Activated CD4-positive, CD25-positive, alpha-beta regulatory T cell treated with anti-CD3 and anti-CD28 coated beads, Interleukin-2, amount 50 U/mL, for 72 hours (primary cell): ENCODE measurements at places on chromosomes 4 and X.

DNA sequence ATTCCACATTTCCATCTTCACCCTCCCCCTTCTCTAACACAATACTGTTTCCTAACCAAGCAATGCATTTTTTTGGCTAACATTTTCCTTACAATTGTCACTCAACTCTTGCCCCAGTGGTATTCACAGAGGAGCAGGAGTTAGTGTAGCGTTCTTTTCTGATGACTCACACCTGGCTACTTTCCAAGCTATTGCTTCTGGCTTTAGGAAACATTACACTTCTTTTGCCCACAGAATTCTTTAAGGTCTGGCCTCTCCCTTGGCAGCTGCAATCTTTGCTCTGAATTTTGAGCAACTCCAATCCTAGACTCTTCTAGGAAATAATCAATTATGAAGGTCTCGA, 27.5 kb upstream of the PDGFC start:
- no peak for DNase-seq

DNA sequence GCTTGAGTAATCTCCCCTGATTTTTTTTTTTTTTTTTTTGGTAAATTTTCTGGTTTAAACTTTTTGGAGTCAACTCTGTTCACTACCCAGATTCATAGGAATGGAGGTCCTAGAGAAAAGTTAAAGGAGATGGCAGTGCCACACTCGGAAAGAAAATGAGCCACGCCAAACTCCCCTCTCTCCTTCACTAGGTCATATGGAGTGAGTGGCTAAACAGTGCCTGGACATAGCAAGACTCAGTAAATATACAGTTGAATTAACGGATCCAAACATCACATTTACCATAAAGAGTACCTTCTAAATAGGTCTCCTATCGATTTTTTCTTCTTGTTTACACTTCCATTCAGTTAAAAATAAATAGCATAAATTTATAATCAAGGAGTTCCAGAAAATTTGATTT, 13.6 kb upstream of the AMTN start:
- DNase-seq = no peak

DNA sequence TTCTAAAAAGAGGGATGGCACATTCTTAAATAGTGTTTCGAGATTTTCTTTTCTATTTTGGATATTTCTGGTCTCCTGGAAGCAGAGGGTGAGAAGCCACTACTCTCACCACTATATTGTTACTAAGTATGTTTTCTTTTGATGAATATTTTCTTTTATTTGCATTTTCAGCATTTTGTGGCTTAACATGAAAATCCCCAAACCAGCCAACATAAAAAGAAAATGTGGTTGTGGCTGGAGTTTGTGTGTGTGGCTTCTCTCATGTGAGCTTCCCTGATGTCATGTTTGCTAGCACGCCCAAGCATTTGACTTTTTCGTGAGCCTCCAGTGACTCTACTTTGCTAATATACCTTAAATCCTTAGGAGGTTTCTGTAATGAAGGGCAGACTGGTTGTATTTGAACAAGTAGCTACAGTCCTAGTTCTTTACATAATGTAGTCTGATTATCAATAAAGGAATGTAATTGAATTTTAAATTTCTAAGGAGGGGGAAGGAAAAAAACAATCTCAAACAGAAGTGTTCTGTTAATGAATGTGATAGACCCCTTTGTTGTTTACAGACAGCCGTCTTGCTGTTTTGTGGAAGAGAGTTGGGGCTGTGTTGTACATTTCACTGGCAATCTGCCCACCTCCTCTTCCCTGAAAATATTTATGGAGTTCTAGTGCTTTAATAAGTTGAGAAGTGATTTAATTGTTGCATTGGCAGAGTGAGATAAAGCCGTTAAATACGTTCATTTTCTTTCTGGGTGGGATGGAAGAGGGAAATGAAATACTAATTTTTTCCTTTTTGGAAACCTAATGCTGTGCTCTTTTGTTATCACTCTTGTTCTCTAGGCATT, 114.6 kb downstream of the ARHGAP10 start:
- DNase-seq = no peak

DNA sequence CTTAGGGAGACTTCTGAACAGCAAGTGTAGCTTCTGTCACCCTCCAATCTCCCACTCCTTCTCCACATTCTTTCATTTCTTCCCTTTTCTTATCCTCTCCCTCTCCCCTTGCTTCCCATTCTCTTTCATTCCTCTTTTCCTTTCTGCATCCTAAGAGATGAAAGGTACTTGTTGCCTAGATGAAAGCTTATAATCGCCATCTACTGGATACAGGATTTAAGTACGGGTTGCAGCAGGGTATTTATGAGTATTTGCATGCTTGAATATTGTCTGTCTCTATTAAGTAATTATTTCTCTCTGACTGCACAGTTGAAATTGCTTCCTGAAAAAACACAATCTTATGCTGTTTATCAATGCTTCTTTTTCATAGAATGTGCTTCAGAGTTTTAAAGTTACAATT, 174.0 kb upstream of the TENT5D start:
- DNase-seq = no peak

- DNase-seq = no peak
Observed at GRCh38 chrX:123330229-123330942, 146.3 kb downstream of the GRIA3 start.

DNA sequence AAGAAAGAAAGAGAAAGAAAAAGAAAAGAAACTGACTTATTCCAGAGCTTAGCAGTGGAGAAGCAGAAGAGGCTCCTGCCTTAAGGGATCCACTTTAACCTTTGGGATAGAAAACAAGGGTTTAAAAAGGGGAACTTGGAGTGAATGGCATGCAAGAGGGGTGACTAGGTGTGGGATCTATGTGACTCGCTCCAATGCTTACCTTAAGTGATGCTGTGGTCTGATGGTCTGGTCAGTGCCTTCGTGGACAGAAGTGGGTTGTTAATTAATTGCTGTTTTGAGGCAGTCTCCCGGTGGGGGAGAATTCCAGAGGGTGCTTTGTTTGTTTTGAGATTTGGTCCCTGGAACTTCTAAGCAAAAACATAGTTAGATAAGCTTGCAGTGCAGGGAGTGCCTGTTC, 21.1 kb upstream of the RHOXF1 start:
- DNase-seq = no peak

DNA sequence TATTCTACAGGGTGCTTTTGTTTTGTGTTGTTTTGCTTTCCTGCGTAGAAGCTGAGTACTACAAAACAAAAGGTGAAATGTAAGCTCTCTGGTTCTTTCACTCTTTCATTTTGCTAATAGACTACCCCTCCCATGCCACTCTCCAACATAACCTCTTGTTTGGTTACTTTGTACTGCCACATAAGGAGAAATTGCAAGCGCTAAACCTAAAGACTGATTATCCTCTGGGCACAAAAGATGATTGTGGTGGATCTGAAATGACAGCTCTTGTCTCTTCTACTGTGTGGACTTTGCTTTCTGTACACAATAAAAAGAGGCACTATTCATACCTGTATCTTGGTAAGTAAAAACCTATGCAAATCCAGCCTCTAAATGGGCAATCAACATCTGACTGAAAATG, 5.3 kb downstream of the MBNL3 start:
- DNase-seq = no peak

- no peak for DNase-seq
Observed at GRCh38 chr4:152352622-152353116, 183.2 kb downstream of the FBXW7 start.

DNA sequence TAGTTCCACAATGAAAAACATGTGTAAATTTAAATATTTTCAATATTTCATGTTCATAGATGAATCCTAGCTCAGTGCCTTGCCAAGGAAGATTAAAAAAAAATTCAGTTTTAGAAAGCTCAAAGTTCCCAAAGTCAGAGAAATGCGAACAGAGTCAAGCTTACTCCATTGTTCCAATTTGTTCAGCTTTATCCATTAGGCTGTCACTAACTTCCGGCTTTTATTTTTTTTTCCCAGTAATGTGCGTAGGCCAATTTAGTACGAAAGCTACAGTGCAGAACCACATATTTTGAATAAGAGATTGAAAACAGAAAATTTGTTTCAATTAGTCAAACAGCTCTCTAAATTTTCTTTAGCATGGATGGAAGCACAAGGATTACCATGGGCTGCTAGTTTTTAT, 23.1 kb upstream of the KLHL2 start:
- no peak for DNase-seq

DNA sequence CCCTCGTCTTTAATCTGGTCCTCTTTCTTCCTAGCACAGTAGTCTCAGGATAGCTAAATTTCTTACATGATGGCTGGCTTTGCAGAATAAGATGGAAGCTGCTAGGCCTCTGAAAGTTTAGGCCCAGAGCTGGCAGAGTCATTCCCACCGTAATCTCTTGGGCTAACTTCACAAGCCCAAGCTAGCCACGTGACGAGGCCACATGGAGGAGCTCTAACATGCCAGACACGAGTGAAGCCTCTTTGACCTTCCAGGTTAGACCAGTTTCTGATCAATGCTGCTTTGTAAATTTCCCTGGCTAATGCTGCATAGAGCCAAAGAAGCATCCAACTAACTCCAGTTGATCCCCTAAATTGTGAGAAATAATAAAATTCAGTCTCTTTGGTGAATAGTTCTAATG, 9.5 kb upstream of the CENPE start:
- DNase-seq = no peak

DNA sequence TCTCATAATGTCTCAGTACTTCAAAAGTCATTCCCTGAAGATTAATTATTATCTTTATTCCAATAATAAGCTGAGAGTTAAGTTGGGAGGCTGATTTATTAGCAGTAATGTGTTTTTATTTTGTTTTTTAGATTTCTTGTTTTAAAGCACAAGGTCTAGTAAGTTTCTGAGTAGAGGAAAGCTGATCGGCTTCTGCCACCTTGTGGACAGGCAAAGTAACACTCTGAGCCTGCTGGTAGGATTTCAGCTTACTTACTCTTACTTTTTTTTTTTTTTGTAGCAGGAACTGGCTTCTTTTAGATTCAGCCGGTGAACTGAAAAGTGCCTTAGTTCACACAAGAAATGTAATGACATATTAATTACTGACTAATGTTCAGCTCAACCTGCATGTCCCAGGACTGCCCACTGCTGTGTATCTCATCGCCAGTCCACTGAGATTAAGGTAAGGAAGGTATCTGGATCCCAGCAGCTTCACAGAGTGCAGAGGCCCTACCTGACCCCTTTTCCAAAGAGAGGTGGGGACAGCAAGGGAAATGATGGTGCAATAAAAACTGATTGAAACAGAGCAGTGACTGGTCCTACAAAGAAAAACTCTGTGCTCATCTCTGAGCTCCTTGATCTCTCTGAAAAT, 126.5 kb downstream of the ADGRA3 start:
- DNase-seq = no peak

DNA sequence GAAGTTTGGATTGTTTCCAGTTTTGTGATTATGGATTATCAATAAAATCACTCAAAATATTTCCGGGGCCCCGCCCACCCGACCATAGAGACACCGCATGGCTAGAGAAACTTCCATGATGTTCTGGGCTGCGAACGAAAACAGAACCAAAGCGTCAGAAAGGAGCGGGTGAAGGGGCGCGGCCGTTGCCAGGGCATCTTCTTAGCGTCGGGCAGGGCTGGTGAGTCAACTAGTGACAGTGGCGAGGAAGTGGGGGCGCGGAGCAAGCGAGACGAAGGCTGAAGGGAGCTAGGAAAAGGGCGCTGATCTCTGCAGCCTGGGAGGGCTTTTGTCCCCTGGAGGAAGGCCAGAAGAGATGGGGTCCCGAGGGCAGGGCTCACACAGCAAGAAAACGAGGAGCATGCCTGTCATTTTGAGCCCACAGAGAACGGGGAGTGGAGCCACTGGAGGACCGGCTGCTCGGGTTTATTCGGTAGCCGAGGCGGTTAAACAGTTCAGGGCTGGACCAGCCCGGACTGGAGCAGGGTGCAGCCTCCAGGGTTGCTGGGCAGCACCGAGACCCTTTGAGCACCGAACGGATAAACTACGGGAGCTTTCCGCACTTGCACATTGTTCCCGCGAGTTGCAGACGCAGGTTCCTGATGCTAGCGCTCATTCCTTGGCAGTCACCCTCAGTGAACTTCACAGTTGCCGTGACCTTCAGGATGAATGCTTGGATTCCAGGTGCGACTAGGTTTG, 298.1 kb upstream of the TRPC5 start:
- no peak for DNase-seq

- DNase-seq = no peak
Observed at GRCh38 chrX:11664211-11665167, 1.2 kb downstream of the ARHGAP6 start.

- no peak for DNase-seq
Observed at GRCh38 chr4:119211867-119212233, 663 bp upstream of the USP53 start.

- DNase-seq = no peak
Observed at GRCh38 chrX:133550665-133551485, 135.6 kb upstream of the GPC4 start.

DNA sequence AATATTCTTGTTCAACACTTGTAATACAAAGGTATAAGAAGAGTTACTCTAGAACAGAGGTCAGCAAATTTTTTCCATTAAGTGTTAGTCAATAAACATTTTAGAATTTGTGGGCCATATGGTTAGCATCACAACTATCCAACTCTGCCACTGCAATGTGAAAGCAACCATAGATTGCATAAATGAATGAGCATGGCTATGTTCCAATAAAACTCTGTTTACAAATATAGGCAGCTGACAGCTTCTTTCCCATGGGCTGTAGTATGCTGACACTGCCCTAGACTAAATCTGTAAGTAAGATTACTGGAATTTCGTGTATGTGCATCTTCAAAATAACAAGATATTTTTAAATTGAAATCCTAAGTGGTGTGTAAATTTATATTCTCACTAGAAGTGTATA, 73.7 kb downstream of the GABRA2 start:
- no peak for DNase-seq

- no peak for DNase-seq
Observed at GRCh38 chrX:45777366-45777765, 576.7 kb upstream of the DIPK2B start.

- DNase-seq = no peak
Observed at GRCh38 chr4:118367872-118368271, 15.1 kb upstream of the PRSS12 start.

GRCh38 chrX:24150898-24151297, 1.4 kb downstream of the ZFX start:
- DNase-seq = no peak

- no peak for DNase-seq
Observed at GRCh38 chr4:168317621-168318020, 931 bp downstream of the DDX60 start.

DNA sequence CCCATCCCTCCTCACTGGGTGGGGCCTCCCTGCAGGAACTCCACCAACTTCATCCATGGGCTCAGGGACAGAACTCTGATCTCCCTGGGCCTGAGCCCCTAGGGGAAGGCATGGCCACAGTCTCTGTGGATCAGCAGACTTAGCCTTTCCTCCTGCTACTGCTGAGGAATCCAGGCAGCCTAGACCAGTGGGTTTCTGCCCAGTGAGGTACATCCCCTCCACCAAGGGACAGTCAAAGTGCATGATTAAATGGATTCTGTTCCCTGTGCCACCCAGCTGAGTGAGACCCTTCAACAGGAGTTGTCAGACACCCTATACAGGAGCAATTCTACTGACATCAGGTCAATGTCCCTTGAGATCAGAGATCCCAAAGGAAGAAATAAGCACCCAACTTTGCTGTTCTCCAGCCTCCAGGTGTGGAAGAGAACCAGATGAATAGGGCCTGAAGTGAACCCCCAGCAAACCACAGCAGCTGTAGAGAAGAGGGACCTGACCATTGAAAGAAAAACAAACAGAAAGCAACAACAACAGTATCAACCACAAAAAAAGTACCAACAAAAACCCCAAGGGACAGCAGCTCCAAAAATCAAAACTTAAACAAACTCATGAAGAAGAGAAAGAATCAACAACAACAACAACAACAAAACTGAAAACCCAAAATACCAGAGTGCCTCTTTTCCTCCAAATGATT, 84.8 kb downstream of the CHIC1 start:
- DNase-seq = no peak

GRCh38 chr4:6601661-6602250, 26.8 kb downstream of the MAN2B2 start:
- DNase-seq = no peak
